Activated CD8-positive, alpha-beta memory T cell treated with anti-CD3 and anti-CD28 coated beads for 1 hour (primary cell): ENCODE measurements at places on chromosomes 7 and 10.

DNA sequence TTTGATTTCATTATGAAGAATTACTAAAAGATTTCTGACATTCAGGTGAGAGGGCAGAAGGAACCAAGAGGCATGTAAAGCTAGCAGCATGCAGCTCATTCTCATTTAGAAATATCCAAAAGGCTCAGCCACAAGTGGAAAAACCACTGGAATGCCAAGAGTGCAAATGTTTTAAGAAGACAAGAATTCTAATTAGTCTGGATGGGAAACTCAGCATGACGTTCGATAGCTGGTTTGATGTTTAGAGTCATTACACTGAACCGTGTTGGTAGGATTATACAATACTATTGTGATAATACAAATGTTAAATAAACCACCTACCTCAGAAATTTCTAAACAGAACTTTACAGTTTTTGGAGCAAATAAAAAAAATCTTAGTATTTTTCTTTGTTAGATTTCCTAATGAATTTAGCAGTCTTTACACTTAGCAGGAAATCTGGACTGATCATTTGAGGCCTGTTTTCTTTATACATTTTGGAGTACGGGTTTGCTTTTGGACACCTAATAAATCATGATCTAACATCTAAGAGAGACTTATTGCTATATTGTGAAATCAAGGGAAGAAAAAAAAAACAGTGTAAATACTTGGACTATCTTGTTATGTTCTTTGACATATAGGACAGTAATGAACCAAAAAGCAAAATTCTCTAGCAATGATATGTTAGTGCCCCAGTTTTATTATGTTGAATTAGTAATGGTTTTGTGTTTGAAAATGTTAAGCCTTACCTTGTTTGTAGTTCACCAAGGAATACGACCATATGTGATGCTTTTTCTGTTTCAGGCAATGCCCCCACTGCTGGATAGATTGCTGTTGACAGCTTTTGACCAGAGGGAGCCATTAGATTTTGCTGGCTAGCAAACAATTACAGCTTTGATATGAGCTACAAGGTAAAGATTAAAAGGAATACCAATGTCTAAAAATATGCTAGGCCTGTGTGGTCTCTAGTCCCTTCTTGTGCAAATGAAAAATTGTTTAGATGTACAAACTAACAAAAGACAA, 354.1 kb upstream of the SEMA3A start:
- no peak for DNase-seq

DNA sequence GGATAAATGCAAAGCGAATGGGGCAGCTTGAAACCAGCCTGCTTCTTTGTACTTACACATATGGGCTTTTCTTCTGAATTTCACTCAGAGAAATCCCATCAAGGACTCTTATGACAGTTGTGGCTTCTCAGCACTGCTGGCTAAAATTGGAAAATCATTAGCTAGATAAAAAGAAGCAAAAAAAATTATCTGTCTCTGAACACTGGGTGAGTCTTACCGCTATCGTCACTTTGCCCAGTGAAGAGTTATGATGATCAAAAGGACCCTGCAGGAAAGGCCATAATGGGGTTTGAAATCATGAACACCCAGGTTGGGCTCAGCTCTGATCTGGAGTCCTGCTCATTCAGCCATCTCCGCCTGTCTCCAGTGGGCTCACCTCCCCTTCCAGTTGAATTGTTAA, 34.3 kb downstream of the AOAH start:
- DNase-seq, result no peak

DNA sequence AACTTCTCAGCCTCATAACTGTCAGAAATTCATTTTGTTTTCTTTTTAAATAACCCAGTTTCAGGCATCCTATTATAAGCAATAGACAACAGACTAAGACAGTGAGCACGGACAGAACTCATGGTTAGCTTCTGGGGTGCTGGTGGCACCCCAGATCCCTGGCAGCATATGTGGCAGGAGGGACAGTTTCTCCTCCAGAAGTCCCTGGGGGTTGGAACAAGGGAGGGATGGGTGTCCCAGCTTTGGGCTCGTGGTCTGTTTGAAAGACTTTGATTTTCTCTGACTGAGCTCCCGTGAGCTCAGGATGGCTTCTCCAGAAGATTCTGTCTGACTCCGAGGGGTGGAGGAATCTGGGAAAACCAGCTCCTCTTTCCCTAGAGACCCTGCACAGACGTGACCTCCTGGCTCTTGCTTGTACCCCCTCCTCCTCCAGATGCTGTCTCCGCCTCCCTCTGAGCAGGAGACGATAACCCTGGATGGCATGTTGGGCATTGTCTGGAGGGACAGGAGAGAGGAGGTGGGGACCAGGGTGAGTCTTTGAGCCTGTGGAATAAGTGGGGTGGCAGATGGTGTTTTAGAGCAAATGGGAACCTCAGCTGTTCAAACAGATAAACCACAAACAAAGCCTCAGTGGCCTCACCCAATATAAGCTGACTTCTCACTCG, 421.1 kb downstream of the GLRX3 start:
- no peak for DNase-seq

GRCh38 chr7:50068026-50068425, 25.0 kb downstream of the ZPBP start:
- DNase-seq, result no peak

GRCh38 chr10:20624642-20625041, 272.5 kb downstream of the NEBL start:
- no peak for DNase-seq

DNA sequence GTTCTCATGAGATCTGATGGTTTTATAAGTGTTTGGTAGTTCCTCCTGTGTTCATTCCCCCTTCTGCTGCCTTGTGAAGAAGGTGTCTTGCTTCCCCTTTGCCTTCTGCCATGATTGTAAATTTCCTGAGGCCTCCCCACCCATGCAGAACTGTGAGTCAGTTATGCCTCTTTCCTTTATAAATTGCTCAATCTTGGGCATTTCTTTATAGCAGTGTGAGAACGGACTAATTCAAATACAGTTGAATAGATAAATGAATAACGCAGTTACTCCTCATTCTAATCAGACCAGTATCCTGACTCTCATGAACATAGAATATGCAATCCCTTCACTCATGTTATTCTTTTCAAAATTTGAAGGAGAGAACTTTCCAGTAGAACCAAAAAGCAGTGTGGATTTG, 375.0 kb upstream of the FZD8 start:
- DNase-seq, result no peak

GRCh38 chr7:95601316-95601715, 5.0 kb upstream of the PDK4 start:
- DNase-seq, result no peak

DNA sequence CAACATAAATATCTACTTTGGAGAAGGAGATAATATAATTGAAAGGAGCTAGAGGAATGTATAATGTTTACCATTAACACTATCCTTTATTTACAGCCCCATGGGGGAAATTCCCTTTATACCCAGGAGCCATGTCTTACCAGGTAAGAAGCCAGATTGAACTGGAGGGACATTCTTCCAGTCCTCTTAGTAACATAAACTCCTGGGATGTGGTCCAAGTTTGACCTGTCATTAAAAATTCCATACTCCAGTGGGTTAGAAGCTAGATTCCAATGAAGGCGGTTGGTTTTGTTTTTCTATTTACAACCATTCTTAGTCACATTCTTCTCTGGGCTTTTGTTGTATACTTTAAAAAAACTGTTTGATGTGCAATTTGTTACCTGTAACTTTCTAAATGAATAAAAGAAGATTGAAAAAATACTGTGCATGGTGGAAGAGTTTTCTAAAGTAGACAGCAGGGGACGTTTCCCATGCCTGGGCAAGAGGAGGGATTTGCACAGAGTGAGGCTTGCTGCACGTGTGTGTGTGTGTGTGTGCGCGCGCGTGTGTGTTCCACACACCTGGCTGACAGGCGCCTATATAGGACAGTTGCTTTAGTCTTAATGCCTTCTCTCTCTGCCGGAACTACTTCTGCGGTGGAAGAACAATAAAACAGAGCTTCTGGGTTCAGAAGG, 2.0 kb downstream of the PLCE1 start:
- no peak for DNase-seq

DNA sequence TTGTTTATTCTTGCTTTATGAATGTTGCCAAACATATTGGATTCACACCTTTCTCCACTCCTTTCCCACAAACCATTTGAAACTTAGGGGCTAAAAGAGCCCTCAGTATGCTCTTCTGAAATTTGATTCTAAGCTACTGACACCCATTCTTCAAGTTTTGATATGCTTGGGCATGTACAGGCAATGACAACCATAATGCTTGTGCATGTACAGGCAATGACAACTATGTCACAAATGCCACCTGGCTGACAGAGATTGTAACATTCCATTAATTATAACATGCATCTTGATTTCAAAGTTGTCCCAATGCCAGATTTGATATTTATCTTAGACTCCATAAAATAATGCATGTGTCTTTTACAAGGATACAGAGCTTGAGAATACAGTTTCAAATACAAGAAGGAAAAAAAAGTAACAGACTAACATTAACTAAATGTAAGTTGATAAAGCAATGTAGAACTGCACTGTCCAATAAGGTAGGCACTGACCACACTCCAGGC, 17.5 kb upstream of the CDK1 start:
- DNase-seq, result no peak

- DNase-seq, result no peak
Measured at GRCh38 chr10:123507298-123507697, 158.9 kb upstream of the GPR26 start.

- no peak for DNase-seq
Measured at GRCh38 chr7:50696810-50697582, 85.7 kb downstream of the GRB10 start.

GRCh38 chr10:85995791-85996190, 370.8 kb downstream of the GRID1 start:
- DNase-seq, result no peak

DNA sequence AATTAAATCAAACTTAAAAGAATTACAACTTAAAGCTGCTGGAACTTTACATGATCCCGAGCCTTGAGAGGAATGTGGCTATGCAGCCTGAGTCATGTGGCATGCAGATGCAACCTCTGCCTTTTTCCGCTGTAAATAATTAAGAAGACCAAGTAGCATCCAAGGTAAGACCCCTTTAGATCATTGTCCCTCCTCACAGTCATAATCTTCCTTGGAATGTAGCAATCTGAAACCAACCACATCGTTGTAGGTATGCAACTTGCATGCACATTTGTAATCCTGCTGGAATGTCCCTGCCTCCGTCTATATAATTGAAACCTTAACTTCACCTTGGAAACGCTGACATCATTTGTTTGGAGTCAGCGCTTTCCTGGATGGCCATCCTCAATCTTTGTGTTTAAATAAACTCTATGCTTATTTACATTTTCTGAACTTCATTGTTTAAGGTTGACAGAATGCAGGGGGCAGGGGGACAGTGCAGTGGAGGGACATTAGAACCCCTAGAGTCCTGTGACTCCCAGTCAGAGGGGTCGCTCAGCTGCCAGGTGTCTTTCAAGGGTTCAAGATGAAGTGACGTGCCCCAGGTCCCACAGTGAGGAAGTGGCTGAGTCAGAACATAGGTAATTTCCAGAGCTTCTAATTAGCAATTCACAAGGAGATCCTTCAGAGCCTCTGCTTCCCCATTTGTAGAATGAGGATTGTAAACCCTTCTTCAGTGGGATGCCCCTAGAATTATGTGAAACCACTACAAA, 110.7 kb downstream of the RALA start:
- peak; percentile 8 for DNase-seq

GRCh38 chr7:83366629-83367028, 203.9 kb upstream of the PCLO start:
- DNase-seq, result no peak

GRCh38 chr10:7561216-7561893, 105.4 kb downstream of the ITIH5 start:
- no peak for DNase-seq

GRCh38 chr10:89793649-89794254, 92.4 kb downstream of the KIF20B start:
- peak; percentile 7 for DNase-seq

DNA sequence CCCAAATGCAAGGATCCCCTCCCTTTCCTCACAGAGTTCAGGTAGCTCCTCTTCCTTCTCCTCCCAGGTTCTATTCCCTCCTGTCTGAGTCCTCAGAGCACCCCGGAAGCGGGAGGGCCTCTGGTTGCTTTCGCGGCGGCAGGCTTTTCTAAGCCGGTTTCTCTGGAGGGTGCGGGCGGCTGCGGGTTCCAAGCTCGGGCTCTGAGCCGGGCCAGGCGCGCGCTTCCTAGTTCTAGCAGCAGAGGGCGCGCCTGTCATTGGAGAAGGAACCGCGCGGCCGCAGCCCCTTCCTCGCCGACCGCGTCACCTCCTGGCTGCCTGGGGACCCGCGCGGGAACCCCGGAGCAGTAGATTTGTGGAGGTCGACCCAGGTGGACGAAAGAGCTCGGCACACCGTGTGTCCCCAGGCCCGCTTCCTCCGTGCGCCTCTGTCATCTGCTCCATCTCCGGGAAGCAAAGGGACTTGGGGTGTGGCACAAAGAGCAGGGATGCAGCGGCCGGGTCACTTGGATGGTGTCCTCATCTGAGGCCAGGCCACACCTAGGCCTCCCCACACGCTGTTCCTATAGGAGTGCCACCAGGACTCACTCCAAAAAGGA, 389.0 kb upstream of the PODXL start:
- DNase-seq, result no peak

DNA sequence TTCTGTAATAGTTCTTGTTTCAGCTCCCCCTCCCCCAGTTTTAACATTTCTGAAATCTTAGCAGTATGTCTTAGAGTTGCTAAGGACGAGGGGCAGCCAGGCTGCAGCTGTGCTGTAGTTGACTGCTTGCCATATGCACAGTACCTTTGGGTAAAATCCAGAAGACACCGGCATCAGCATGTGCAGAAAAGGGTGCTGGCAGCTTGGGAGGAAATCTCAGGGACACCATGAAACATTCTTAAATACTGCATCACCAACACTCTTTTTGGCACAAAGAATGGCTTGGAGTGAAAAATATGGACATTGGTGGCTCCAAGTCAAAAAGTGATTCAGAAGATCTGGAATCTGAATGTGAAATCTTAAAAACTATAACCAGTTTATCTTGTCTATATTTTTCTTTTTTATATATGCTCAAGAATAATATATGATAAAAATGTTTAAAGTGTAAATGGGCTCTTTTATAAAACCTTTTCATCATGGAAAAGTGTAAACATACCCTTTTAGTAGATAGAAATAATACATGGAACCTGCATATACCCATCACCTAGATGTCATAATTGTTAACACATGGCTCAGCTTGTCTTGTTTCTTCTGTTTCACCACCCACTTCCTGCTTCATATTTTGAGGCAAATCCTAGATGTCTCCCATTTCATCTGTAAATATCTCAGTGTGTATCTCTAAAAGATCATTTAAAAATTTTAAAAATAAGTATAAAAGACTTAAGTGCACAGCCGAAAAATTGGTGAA, 34.4 kb upstream of the ARMS2 start:
- DNase-seq, result no peak

GRCh38 chr10:43863270-43863669, 214.6 kb upstream of the ZNF32 start:
- no peak for DNase-seq
